ENCODE measurements at places on chromosomes 4 and X.
A peak's percentile ranks its signal among the peaks of the same experiment; 100 is the strongest.

GRCh38 chr4:27245216-27245615 is 384.6 kb downstream of the STIM2 start:
- DNase-seq = no peak

DNA sequence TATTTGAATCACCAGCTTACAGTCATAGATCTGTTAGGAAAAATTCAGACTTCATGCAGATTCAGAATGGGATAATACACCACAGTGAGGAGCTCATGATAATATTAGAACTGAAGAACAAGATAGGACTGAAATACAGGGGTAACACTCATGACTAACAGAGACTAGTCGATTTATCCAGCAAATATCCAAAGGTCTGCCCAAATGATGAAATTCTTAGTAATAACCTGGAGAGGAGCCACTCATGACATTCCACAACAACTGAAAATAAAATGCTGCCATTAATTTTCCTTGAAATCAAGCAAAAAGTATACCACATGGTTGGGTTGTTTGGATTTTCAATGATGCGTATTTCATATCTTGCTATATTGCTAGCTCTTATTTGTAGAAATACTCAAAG is 903.7 kb upstream of the ADGRL3 start:
- no peak for DNase-seq

- no peak for DNase-seq
Observed at GRCh38 chr4:30943356-30943755, 223.2 kb downstream of the PCDH7 start.

GRCh38 chr4:139018971-139019758 is 3.6 kb downstream of the NOCT start:
- no peak for DNase-seq

- DNase-seq = no peak
Observed at GRCh38 chr4:32455231-32455630, 1735.1 kb downstream of the PCDH7 start.

DNA sequence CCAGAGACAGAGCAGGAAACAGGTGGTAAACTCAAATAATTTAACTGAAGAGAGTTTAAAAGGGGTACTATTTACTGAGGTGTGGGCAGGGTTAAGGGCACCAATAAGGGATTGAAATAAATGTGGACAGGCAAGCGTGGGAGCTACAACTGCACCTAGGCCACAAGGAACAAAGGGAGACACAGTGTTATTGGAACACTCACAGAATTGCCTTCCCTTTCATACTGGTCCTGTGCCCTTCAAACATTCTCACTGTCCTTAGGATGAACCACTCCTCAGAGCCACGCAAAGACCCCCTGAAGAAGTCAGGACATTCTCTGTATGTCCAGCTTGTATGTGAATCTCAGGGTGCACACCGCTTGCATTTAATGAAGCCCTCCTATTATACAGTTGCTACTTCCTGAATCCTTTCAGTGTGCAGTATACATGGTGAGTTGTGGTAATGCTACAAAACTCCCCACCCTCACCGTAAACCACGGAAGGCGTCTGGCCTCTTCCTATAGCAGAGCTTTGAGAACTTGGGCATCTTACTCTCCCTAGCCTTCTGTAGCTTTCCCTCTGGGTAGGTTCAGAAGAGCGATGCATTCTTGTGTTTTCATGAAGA is 9.6 kb upstream of the MRPL1 start:
- peak; percentile 82 for DNase-seq

GRCh38 chr4:72991873-72992272 is 77.6 kb downstream of the COX18 start:
- DNase-seq = no peak

GRCh38 chrX:39409246-39409917 is 608.1 kb downstream of the MID1IP1 start:
- DNase-seq = no peak

- DNase-seq = no peak
Observed at GRCh38 chrX:73817393-73818199, 254.6 kb downstream of the CHIC1 start.

DNA sequence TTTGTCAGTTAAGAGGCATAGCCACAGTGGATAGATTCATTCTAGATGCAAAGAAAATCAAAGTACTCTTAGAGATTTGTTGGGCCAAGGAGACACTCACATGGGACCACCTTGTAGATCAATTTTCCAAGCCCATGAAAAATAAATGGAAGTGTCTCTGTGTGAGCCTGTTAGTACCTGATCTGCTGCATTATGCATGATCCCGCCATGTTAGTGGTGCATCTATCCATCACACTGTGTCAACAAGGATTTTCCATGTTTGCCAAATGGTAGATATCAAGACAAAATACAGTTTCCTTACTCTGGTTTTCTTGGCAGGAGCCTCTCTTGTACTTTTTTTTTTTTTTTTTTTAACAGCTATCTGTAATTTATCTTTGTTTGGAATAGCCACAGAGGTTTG is 112.4 kb downstream of the EGF start:
- DNase-seq = no peak

DNA sequence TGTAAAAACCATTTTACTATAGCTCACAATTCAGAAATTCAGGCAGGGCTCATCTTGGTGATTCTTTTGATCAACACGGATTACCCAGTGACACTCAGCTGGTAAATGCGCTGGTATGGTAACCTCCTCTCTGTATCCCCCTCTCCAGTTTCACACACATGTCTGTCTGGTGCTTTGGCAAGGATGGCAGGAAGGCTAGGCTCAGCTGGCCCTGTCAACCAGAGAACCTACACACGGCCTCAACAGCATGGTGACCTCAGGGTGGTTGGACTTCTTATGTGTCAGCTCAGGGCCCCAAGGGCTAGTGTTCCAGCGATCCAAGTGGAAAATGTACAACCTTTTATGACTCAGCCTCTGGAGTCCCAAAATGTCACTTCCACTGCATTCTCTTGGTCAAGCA is 55.7 kb upstream of the EOLA2 start:
- no peak for DNase-seq

DNA sequence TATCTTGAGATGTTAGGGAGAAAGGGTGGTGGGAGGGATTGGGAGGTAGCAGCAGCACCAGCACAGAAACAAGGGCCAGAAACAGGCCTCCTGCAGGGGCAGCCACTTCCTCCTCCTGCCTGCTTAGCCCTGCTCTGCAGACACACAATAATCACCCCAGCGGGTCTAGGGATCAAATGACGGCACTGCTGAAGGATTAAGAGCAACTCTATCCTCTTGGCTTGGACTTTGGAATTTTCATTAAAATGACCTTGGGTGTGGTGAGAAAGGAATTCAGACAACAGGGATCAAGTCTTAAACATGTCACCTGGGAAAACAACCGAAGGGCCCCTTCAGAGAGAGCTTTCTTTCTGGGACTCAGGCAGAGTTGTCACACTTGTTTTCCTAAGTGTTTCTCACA is 353.4 kb downstream of the SPRY1 start:
- DNase-seq = no peak

DNA sequence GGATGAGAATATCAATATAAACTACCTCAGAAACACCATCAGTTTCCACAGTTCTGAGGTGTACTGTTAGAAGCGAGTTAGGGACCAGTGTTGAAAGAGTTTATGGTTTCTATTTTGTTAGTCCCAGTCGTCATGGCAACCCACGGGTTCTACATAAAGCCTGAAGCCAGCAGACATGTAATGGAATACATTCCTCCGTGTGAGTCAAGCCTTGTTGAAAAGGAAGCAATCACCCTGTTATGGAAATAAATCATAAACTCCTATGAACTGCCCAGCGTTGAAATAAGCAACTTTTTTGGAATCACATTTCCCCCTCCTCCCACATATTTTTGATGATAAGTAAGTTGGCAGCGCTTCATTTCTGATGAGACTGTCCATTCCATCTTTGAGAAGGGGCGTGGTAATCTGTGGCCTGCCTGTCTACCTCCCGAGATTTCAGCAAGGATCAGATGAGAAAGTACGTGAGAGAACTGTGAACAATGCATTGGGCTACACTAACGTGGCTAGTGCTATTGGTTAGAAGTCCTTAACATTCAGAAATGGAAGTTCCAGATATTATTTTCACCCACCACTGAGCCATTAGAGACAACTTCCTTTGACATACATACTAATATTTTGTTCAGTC is 40.4 kb upstream of the PDHA1 start:
- DNase-seq = no peak

DNA sequence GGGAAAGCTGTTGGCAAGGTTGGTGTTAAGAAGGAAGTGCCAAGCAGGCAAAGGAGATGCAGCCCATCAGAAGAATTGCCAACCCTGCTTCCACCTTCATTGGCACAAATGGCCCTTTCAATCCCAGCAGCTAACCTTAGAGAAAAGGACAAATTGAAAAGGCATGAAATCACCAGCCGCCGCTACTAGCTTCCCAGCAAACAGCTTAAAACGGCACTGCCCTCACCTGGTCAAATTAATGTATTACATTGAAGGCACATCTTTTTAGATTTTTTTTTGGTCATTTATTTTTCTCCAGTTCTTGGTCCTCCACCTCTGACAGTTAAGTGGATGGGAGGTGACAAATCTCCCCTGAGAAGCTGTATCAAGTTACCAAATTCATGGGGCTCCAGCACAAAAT is 51.0 kb upstream of the NHSL2 start:
- DNase-seq = peak; percentile 67

GRCh38 chr4:85741921-85742591 is 267.1 kb downstream of the ARHGAP24 start:
- DNase-seq = peak; percentile 22

DNA sequence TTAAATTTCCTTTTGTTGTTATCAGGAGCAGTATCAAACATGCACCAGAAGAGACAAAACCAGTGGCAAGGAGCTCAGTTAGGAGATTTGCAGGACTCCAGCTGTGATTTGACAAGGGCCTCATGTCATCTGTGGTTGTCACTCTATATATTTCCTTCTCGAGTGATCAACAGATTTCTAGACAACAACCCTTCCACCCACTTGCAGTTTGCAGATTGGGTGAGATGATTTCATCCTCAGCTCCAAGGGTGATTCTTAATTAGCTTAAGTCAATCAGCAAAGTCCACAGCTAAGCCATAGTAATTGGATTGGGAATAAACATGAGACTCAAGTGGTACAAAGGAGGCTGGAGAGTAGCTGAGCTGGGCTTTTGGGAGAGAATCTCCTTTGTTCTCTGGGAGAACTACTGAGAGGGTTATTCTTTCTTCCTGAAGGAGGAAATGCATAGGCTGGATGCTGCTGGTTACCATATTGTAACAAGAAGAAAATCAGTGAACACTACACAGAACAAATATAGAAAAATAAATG is 192.8 kb downstream of the PPARGC1A start:
- DNase-seq = no peak

DNA sequence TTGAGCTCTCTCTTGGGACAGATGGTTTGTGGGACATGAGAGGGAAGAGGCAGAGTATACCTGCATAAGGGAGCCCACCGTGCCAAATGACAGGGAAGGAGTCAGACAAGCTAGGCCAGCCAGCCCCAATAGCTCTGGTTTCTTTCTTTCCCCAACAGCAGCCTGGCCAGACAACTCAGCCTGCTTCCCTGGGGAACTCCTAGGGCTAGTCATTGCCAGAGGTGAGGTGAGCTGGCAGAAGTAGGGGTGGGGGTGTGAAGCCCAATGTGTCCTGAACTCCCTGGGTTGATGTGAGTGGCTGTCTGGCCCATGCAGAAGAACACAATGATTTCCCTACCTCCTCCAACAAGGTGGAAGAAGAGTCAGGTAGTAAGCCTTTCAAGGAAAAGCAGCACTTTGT is 135.5 kb downstream of the AMMECR1 start:
- no peak for DNase-seq

DNA sequence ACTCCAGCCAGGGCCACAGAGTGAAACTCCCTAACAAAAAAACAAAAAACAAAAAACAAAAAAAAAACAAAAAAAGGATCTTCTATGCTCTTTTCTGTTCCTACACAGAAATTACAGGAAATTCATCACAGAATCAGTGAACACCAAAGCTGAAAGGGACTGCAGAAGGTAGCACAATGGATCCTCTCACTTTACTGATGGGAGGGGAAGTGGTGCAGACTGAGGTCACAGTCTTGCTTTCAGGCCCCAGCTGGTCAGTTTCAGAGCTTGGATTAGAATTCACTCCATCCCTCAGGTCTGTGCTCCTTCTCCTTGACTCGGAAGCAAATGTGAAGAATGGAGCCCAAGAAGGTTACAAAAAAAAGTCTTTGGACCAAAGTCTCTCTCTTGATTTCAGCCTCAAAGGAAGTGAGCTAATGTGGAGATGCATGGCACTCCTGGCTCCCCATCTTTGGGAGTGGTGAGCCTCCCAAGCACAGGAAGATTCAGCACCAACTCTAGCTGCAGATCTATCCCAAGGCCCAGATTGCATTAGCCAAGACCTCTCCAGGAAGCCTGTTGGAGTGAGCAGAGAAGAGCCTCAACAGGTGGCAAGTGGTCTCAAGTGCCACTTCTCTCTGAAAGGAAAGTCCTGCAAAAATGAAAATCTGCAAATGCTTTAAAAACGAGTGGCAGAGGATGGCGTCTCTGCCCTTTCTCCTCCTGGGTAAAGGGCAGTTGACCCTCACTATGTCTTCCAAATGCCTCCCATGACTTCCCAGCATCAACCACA is 176.0 kb downstream of the MAML3 start:
- DNase-seq = no peak

GRCh38 chr4:86557526-86557925 is 36.6 kb upstream of the PTPN13 start:
- DNase-seq = no peak

- DNase-seq = peak; percentile 79
Observed at GRCh38 chrX:40108959-40109287, 11.2 kb upstream of the BCOR start.

GRCh38 chrX:105220636-105221035 is at the start of gene TEX13A:
TSS of gene TEX13A (minus strand) at chrX:105220694. CDS start at chrX:105220397, 297 bp downstream.
- DNase-seq = no peak

DNA sequence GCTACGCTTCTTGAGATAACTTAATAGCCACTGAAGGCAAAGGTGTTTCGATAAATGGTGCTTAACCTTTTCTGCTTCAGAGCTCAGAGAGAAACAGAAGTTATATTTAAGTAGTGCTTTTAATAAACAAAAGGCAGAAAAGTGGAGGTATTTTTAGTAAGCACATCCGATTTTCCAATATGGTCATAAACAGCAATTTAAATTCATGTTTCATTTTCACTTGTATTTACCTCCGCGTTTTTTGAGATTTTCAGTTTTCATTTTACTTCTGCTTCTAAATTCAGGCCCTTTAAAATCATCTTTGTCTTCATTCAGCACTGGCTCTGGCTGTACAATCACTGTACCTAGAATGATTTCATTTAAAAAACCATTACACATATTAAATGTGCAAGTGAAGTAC is 92.4 kb downstream of the ATRX start:
- no peak for DNase-seq

- no peak for DNase-seq
Observed at GRCh38 chrX:118865231-118865630, 41.6 kb downstream of the ZCCHC12 start.

DNA sequence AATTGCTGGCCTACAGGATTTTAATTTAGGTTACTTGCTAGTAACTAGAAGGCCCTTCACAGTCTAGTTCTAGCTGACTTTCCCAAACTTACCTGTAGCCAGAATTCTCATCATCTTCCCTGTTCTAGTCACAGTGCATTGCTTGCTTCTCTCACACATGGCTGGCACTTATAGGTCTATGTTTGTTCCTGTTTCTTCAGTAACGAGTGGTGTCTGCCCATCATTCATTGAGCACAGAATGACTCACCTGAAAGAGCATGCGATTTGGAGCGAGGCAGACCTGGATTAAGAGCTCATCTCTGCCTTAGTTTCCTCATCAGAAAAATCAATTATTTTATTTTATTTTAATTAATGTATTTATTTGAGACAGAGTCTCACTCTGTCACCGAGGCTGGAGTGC is 201.7 kb upstream of the ANK2 start:
- no peak for DNase-seq

- peak; percentile 49 for DNase-seq
Observed at GRCh38 chr4:77802402-77802801, 16.8 kb downstream of the CNOT6L start.
